ENCODE measurements at places on chromosomes 13 and 19. TPM values are rescaled to one million over a fixed set of nuclear protein-coding genes. Genes with fewer than 3 reads are reported as not detected.
A peak's percentile ranks its signal among the peaks of the same experiment; 100 is the strongest.

GRCh38 chr19:38721979-38722773 lies 22.1 kb downstream of the CAPN12 start:
- no peak overlapping the region for H3K4me3 ChIP-seq
- H3K36me3 ChIP-seq, result peaks cover 81% of the 10 kb centered on the region
- no peaks in the 10 kb centered on the region for H3K27me3 ChIP-seq
- DNase-seq, result no peak
- no peak overlapping the region for H3K27ac ChIP-seq

GRCh38 chr13:93029536-93029935 lies 197.1 kb upstream of the GPC6 start:
- H3K4me3 ChIP-seq, result no peak overlapping the region
- no peak for DNase-seq
- H3K27ac ChIP-seq, result no peak overlapping the region
- no peaks in the 10 kb centered on the region for H3K4me1 ChIP-seq
- no peaks in the 10 kb centered on the region for H3K27me3 ChIP-seq

- no peak overlapping the region for H3K4me3 ChIP-seq
- no peaks in the 10 kb centered on the region for H3K4me1 ChIP-seq
- H3K27ac ChIP-seq, result no peak overlapping the region
Observed at GRCh38 chr13:24699541-24699940, 19.3 kb downstream of the ATP12A start.

- no peaks in the 10 kb centered on the region for H3K27me3 ChIP-seq
- H3K4me3 ChIP-seq, result no peak overlapping the region
- peaks cover 17% of the 10 kb centered on the region for H3K36me3 ChIP-seq
- no peak overlapping the region for H3K27ac ChIP-seq
Observed at GRCh38 chr19:17739121-17739875, 12.0 kb upstream of the FCHO1 start.

DNA sequence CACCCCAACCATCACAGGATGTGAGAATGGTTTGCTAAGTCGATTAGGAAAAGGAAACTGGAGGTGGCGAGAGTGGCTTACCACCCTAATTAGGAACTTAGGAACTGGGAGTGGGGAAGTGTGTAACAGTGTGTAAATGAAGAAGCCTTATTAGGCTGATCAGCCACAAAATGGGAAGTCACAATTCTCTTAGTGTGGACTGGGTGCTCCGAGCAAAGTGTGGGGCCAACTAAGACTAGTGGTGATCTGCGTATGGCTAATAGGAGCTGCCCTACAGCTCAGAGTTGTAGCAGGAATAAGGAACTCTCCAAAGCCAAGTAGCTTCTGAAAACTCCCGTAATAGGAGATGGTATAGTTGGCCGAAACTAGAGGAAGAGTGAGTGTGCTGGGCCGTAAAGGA lies 7.6 kb downstream of the SIGLEC11 start:
- no peaks in the 10 kb centered on the region for H3K27me3 ChIP-seq
- H3K36me3 ChIP-seq, result no peaks in the 10 kb centered on the region
- no peaks in the 10 kb centered on the region for H3K4me1 ChIP-seq
- H3K27ac ChIP-seq, result no peak overlapping the region
- no peak overlapping the region for H3K4me3 ChIP-seq
- no peak for DNase-seq

- DNase-seq, result peak; percentile 19
- H3K4me1 ChIP-seq, result peaks cover 3% of the 10 kb centered on the region
- no peak overlapping the region for H3K4me3 ChIP-seq
- H3K36me3 ChIP-seq, result no peaks in the 10 kb centered on the region
Observed at GRCh38 chr19:56477429-56478338, 539 bp upstream of the ZNF667 start.

- no peaks in the 10 kb centered on the region for H3K27me3 ChIP-seq
- DNase-seq, result peak; percentile 69
- H3K36me3 ChIP-seq, result no peaks in the 10 kb centered on the region
- peaks cover 38% of the 10 kb centered on the region for H3K4me1 ChIP-seq
Observed at GRCh38 chr19:42253245-42254088, 1.5 kb downstream of the ERF start.

Gene LHB
- not detected for total RNA-seq

Gene SCAMP4
- 20.8 TPM for total RNA-seq

DNA sequence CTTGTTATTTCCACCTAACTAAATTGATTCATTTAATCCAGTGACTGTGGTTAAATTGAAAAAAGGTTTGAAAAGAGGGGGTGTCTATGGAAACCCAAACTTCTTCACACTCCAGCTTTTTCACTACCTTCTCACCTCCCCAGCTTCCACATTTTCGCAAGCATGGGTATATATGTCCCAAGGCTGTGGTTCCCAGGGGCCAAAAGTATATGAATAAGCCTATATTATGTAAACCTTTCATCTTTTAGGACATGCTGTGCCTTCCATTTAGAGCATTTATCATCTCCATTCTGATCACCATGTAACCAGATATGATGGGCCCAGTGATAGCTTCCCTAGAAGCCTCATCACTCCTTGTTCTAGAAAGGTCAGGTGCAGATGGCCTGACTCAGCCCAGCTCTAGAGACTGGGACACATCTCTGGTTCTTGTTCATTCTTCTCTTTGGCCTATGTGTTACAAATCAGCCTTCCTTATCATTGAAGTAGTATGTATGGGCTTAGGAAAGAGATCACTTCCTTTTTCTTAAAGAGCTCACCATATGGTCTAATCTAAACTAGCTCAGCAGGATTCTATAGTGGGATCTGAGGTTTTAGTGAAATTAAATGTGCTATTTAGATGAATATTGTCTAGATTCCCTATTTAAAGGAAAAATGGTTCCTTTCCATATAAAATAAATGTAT lies 19.5 kb upstream of the ARL11 start:
- H3K27ac ChIP-seq, result no peak overlapping the region
- H3K27me3 ChIP-seq, result no peaks in the 10 kb centered on the region
- H3K4me3 ChIP-seq, result no peak overlapping the region
- DNase-seq, result no peak
- no peaks in the 10 kb centered on the region for H3K36me3 ChIP-seq

GRCh38 chr13:29704648-29705047 lies 109.2 kb upstream of the SLC7A1 start:
- H3K4me1 ChIP-seq, result no peaks in the 10 kb centered on the region
- no peak overlapping the region for H3K4me3 ChIP-seq
- H3K27me3 ChIP-seq, result peaks cover 8% of the 10 kb centered on the region
- DNase-seq, result no peak

Gene OR4F17
- not detected for total RNA-seq

DNA sequence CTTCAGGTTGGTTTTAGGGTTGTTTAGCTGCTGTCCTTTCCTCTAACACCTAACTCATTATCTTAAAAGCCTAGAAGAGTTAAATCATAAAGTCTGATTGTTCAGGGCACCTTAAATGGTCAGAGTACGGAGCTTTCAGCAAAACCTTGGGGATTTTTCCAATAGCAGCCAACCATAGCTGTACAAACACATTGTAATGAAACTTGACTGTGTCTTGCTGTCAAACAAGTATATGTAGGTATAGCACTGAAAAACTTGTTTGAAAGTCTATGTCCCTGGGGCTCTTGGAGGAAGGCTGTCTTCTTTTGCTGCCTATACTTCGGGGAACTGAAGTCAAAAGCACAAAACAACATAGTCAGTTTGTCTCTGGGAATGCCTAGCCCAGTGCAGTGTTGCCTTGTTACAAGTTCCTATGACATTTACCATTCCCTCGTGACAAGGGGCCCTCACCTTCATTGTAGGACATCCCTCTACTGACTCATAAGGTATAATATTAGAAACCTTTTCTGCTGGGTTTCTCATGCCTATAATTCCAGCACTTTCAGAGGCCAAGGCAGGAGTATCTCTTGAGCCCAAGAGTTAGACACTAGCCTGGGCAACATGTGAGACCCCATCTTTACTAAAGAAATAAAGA lies 474.5 kb upstream of the NBEA start:
- no peak for DNase-seq
- H3K27me3 ChIP-seq, result no peaks in the 10 kb centered on the region
- H3K36me3 ChIP-seq, result no peaks in the 10 kb centered on the region
- no peaks in the 10 kb centered on the region for H3K4me1 ChIP-seq
- no peak overlapping the region for H3K4me3 ChIP-seq

Gene WASF3
- 0.49 TPM for total RNA-seq
